ENCODE measurements at places on chromosomes 12 and 14. TPM values are rescaled to one million over a fixed set of nuclear protein-coding genes. Genes with fewer than 3 reads are reported as not detected.

DNA sequence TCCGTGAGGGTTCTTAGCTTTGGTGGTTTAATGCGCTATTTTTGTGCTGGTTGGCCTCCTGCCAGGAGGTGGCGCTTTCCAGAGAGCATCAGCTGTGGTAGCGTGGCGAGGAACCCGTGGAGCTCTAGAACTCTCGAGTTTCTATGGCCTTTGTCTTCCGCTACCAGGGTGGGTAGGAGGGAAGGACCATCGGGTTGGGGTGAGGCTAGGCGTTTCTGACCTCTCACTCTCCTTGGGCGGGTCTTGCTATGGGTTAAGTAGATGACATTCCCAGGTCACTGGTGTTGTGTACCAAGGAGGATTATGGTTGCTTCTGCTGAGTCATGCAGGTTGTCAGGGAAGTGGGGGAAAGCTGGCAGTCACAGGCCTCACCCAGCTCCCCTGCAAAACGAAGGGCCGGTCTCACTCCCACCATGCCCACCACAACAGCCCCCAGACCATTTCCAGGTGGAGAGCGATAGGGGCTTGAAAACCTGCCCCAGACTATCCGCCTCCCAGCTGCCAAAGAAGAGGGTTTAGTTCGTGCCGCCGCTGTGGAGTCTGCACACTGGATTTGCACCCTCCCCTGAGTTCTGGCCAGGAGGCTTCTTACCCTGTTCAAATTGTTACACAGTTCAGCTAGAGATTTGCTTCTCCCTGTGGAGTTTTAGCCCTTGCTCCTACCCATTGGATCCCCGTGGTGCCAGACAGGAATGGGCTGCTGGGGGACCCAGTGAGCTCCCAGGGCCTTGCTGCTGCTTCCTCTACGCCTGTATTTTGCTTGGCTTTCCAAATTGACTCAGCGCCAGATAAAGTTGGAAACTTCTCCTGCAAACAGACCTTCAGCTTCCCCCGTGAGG is 21.9 kb downstream of the RNFT2 start:
- DNase-seq, result peak; percentile 29
- no peaks in the 10 kb centered on the region for H3K27me3 ChIP-seq
- no peak overlapping the region for H3K27ac ChIP-seq
- H3K4me1 ChIP-seq, result no peaks in the 10 kb centered on the region
- no peaks in the 10 kb centered on the region for H3K36me3 ChIP-seq

DNA sequence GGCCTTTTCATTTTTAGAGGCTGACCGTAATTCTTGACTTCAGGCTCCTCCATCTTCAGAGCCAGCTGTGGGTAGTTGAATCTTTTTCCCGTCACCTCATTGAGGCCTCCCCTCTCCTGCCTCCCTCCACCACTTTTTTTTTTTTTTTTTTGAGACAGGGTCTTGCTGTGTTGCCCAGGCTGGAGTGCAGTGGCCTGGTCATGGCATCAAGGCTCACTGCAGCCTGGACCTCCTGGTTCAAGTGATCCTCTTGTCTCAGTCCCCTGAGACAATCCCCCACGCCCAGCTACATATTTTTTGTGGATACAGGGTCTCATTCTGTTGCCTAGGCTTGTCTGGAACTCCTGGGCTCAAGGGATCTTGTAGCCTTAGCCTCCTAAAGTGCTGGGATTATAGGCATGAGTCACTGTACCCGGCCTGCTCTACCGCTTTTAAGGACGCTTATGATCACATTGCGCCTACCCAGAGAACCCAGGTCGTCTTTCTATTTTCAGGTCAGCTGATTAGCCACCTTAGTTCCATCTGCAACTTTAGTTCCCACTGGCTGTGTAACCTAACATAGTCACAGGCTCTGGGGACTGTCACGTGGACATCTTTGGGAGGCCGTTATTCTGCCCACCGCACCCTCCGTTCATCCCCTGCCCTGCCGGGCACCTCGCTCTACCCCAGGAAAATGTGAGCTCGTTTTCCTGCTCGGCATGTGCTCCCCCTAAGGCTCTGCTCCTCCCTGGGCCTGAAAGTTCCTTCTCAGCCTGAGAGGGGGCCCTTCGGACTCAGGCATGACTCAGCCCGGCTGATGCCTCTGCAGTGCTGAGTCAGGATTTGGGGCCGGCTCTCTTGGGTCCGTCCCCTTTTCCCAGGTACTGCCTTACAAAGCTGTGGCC is 13.4 kb downstream of the TNFAIP2 start:
- H3K4me3 ChIP-seq, result no peak overlapping the region
- H3K27me3 ChIP-seq, result no peaks in the 10 kb centered on the region
- H3K36me3 ChIP-seq, result no peaks in the 10 kb centered on the region
- no peak for DNase-seq

GRCh38 chr12:100348657-100349454 is 8.0 kb upstream of the SLC17A8 start:
- H3K27me3 ChIP-seq, result no peaks in the 10 kb centered on the region
- H3K36me3 ChIP-seq, result no peaks in the 10 kb centered on the region
- H3K27ac ChIP-seq, result no peak overlapping the region
- H3K4me3 ChIP-seq, result no peak overlapping the region
- H3K4me1 ChIP-seq, result no peaks in the 10 kb centered on the region
- DNase-seq, result no peak

Gene LRRC10
- total RNA-seq, result not detected

Gene ADAM21
- total RNA-seq, result not detected

Gene RNASE13
- not detected for total RNA-seq

Gene PRR4
- total RNA-seq, result 1.5 TPM

Gene ANKS1B
- total RNA-seq, result 0.55 TPM
